ENCODE measurements at places on chromosomes 5 and 9.

DNA sequence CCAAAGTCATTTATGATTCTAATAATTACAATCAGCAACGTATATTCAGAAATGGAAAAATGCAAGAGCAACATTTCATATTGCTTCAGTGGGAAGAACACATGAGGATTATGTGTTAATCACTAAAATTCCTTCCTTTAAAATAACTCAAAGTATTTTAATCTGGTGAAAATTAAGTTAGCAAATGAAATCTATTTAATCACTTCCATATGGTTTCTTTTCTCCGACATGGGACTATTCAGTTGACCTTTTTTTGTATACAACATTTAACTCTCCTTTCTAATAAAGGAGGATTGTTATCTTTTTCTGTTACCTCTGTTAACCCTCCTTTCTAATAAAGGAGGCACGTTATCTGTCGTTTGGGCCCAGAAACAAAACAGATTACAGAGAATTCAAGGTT is 59.9 kb downstream of the HOMER1 start:
- no peak for DNase-seq

DNA sequence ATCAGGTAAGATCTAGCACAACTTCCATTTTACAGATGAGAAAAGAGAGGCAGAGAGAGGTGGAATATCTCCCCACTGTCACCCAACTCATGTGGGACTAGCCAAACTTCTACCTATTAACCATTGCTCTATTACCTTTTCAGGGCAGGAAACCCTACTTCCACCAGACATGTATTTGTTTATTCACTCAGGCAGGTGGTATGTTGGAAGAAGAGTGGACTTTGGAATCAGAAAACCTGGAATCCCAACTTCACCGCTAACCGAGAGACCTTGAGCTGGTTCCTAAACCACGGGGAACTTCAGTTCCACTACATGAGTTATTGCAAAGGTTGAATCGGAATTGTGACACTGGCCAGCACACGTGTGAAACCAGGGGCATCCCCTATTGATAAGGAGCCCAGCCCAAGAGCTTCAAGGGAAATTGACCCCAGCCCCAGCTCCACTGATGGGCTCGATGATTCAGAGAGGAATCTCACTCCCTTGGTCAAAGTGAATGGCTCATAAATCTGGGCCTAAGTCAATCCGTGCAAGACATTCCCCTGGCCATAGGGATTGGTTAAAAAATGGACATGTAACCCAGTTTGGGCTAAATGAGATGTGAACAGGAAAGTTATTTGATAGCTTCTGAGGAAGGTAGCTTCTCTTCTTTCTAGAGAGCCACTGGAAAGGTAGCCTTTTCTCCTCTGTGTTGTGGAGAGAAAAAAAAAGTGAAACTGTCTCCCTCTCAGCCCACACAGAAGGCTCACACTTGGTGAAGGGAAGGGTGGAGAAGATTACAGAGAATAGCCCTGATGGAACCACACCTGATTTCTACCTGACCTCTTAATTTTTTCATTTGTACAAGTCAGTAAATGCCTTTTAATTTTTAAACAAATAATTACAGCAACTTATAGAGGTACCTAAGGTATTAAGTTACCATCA is 5.5 kb upstream of the GLIS3 start:
- DNase-seq = no peak

DNA sequence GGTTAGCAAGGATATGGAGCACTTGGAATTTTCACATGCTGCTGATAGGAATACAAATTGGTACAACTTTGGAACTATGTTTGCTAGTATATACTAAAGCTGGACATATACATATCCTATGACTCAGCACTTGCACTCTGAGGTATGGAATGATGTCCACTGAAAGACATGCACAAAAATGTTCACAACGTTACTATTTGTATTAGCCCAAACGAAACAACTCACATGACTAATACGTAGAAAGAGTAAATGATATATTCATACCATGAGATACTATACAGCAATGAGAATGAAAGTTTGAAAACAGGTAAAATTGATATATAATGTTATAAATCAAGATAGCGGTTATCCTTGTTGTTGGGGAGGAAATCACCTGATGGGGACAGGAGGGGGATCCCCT is 45.5 kb upstream of the CDC42SE2 start:
- no peak for DNase-seq

GRCh38 chr5:66209350-66209749 is 65.2 kb downstream of the SREK1 start:
- no peak for DNase-seq

DNA sequence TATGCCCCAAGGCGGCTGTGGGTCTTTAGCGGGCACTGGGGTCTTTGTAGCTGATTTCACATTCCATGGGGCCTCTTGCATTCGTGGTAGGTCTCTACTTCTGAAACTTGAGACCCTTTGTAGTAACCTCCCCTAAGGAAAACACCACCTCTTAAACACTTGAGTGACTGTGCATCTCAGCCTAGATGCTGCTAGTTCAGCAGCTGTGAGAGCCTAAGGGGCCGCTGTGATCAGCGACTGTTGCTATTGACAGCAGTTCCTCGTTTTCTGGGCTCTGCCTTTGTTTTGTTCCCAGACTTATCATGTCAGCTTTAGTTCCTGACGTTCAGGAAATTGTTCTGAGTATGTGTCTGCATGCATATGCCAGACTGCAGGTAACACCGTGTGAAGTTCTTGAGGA is 171.2 kb downstream of the HSPA4 start:
- no peak for DNase-seq

GRCh38 chr9:93660352-93661046 is 84.1 kb downstream of the PHF2 start:
- DNase-seq = no peak

GRCh38 chr5:160250226-160250625 is 20.9 kb downstream of the FABP6 start:
- DNase-seq = no peak

DNA sequence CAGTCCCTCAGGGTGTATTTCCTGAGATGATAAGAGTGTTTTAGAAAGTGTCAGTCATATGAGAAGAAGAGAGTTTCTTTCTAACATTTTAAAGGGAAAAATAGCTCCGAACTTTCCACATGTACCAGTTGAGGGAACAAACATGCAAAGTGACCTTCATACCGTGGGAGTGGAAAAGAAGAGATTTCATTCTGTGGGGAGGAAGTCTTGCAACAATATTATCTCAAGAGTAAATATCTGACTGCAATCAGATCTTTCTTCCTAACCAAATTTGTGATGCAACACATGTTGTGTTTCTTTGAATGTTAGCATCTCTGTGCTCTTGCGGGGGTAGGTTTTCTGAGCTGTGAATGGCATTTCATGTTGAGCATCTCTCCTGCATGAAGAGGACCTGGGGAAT is 30.6 kb downstream of the ANKRD55 start:
- DNase-seq = no peak

DNA sequence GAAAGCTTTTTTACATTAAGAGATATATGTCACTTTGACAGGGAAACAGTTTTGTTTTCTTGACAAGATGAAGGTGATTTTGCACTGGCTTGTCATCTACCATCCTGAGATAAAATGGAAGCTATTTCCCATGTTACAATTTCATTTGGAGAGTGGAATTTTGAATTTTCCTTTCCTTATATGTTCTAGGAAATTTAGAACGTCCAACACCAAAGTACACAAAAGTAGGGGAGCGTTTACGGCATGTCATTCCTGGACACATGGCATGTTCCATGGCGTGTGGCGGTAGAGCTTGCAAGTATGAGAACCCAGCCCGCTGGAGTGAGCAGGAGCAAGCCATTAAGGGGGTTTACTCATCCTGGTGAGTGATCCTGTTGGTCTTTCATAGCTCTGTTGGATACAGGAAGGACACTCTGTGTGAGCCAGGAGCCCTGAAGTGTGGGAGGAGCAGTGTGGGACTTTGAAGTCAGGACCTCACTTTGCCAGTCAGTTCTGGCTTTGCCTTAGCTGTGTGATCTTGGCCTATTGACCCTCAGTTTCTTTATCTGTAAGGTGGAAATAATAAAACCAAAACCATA is 887 bp downstream of the PTPDC1 start:
- DNase-seq = no peak

DNA sequence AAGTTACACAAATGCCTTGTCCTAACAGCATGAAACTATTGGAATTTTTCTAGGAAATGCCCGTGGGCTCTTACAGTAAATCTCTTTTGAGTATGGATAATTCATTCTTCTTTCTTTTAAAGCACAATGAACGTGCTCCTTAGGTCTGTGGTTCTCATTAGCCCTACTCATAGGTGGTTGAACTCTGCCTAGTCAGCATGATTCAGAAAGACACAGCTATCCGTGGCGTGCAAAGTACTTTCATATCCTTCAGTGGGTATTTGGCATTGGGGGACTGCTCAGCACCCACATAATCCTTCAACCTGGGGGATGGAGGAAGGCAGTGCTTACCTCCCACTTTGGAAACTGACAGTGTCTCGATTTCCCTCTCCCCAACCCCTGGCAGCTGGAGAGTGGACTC is 462.0 kb upstream of the CLINT1 start:
- no peak for DNase-seq

DNA sequence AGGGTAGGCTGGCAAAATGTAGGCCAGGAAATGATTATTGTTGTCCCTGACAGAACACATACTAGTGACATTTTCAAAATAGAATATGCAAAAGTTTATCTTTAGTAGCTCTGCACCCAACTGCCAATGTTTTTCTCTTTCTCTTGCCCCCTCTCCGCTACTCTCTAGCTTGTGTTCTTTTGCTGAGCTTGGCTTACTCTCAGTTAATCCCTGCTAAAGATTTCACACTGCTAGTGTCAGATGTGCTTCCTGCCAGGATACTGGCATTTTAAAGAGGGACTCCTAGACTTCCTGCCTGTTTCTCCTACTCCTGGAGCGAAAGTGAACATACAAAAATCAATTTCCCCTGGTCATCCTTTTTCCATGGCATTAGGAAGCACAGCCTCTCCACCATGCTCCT is 260.5 kb downstream of the ARRDC3 start:
- DNase-seq = no peak

- DNase-seq = no peak
Measured at GRCh38 chr5:103463261-103463660, 99.3 kb downstream of the NUDT12 start.

DNA sequence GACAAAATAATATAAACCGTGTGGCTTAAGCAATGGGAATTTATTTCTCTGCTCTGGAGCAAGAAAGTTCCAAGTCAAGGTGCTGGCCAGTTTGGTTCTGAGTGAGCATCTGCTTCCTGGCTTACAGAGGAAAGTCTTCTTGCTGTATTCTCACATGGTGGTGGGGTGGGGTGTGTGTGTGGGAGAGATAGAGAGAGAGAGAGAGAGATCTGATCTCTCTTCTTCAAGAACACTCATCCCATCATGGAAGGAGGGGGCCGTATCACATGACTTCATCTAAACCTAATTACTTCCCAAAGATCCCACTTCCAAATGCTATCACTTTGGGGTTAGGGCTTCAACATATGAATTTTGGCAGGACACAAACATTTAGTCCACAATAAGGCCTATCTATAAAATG is 91.2 kb downstream of the PRR16 start:
- no peak for DNase-seq

- DNase-seq = no peak
Measured at GRCh38 chr5:80125962-80126480, 90.9 kb downstream of the THBS4 start.

- no peak for DNase-seq
Measured at GRCh38 chr9:106929471-106930177, 66.7 kb downstream of the ZNF462 start.

DNA sequence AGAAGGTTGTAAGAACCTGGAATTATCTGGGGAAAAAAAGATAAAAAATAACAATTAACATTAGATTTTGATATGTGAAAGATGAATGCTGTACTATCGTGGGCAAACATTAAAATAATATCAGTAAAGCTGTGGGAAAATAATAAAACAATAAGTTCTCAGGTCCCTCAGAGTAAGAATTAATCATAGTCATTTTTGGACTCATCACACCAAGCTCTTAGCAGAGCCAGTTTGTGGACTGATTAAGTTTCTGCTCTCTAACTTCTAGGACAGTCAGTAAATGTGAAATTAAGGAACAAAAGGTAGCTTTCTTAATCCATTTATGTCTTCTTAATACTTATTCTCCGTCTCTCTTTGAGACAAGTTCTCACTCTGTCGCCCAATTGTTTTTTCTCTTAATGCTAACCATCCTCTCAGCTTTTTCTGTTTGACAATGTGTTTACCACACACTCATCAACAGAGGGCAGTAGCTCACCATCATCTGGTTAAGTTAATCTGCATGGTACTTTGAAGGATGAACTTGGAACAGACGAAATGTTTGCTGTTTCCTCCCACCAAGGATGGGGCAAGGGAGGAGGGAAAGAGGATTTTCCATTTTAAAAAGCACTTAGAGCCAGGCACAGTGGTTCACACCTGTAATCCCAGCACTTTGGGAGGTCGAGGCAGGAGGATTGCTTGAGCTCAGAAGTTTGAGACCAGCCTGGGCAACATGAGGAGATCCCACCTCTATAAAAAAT is 5.3 kb upstream of the ACO1 start:
- peak; percentile 78 for DNase-seq

GRCh38 chr9:5425006-5425628 is 12.6 kb downstream of the PLGRKT start:
- DNase-seq = no peak

GRCh38 chr9:119164716-119165115 is 204.5 kb downstream of the BRINP1 start:
- peak; percentile 7 for DNase-seq

- no peak for DNase-seq
Measured at GRCh38 chr5:154373729-154374179, 72.0 kb upstream of the SAP30L start.

DNA sequence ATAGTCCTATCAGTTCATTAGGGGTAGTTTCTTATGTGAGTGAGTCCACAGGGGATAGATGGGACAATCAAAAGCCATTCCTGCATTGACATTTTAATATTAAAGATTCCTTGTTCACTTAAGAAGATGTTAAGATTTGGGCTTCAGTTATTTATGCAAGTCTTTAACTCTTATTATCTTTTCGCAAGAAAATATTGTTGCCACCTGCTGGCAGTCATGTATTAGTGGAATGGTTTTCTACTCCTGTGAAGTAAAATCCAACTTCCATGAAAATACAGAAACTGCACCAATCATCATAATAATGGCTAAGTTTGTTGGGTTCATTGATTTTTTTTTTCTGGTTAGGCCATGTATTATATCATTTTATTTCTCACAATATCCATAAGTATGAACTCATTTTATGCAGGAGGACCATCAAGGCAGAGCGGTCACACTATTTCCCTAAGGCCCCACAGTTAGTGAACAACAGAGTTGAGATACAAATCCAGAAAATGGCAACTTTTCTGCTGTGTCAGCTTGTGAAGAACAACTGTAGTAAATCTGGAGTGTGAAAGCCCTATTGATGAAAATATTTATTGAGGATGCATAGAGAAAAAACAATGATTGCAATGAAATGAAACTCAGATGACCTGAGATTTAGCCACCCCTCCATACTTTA is 88.5 kb upstream of the TXNDC8 start:
- DNase-seq = no peak

DNA sequence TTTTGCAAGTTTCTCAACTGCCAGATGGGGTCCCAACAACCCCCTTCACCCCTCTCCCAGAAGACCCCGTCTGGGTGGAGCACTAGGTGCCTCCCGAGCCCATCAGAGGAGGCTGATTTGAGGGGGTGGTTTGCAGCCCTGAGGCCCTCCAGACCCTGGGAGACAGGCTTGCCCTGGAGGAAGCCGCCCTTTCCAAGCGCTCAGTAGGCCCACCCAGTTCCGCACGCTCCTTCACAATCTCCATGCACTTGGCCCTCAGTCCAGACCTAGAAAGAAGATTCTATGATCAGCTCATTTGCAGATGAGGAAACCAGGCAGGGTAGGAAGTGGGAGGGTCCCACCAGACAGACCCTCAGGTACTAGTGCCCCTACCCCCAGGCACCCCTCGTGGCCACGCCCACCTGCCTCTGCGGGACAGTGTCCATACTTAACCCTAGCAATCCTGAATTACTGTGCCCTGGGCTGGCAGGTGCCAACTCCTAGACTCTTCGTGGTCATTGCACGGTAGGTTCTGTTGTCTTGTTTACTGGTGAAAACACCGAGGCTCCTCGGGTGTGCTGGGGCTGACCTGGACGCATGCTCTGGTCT is 22.3 kb downstream of the OR2V1 start:
- DNase-seq = no peak

Data from NCI-H1092 (cell line).